ENCODE measurements at places on chromosomes 12 and 14.

DNA sequence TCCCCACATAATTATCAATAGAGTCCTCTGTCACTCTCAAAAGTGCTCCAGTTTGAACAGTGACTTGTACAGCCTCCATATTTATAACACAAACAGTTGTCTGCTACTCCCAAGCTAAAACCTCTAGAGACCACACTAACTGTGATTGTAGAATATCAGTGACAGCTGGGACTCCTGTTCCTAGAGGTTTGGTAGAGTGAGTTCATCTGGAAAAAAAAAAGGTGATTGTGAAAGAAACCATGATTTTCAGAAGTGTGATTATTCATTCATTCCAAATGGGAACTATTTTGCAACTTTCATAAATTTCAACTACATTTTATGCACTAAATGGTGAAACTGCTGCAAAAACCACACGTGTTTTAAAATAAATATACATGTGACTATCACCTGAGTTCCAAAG lies 128.0 kb upstream of the PLXNC1 start:
- DNase-seq: no peak

DNA sequence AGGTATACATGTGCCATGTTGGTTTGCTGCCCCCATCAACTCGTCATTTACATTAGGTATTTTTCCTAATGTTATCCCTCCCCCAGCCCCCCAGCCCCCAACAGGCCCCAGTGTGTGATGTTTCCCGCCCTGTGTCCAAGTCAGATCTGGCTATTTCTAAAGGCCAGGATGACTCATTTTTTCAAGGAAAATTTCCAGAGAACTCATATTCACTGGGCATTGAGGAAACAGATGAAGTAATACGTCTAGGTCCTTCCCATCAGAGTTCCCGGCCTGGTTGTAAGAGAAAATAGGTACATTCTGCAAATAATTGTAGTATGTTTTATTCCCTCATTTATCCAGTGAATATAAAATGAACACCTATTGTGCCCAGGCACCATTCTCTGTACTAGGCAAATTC lies 345.2 kb downstream of the BCL11B start:
- no peak for DNase-seq

DNA sequence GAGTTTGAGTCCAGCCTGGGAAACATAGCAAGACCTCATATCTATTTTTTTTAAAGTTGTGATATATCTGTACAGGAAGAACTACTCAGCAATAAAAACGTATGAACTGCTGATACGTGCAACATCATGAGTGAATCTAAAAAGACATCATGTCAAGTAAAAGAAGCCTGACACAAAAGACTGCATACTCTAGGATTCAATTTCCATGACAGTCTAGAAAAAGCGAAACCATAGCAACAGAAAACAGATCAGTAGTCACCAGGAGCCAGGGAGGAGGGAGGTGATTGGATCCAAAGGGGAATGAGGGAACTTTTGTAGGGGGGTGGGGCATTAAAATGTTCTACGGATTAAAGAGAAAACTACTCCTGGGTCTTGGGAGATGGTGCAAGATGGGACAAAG lies 8.7 kb upstream of the RGS6 start:
- no peak for DNase-seq

DNA sequence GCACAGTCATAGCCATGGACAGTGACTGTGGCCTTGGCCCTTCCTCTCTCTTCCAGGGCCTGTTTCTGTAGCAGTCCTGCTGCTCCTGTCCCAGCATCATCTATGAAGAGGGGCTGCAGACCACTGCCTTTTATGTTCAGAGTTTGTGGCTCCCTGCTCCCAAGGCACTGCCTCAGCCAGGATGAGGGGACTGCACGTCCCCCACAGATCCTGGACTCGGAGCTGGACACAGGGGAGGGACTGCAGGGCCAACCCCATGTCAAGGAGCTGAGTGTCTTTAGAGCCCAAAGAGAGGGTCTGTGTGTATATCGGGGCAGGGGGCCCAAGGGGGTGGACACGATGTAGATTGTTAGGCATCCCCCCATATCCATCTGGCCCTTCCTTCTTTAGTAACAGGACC lies 60.6 kb upstream of the DIO3 start:
- DNase-seq: no peak

- DNase-seq: no peak
Measured at GRCh38 chr14:75205591-75205990, 29.2 kb upstream of the TMED10 start.

- DNase-seq: no peak
Measured at GRCh38 chr14:87656315-87656714, 336.7 kb downstream of the GALC start.

- no peak for DNase-seq
Measured at GRCh38 chr14:68317239-68317638, 475.6 kb downstream of the ZFP36L1 start.

All from brain pericyte (primary cell).